ENCODE measurements at places on chromosomes 2 and 18.

DNA sequence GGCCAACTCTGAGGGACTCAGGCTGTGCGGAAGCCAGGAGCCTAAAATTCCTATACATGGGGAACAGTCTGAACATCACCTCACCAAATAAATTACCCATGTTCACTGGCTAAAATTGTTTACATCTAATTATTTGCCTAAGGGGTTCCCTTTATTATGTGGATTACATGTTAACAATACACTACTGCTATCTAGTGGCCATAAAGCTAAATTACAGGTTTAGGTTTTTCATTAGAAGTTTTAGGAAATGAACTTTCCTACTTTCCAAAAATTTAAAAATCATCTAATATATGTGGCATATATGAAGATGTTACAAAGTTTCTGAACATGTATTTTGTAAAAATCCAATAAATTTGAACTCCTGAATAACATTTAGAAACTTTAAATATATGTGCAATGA, 40.3 kb downstream of the PLA2R1 start:
- DNase-seq = no peak

DNA sequence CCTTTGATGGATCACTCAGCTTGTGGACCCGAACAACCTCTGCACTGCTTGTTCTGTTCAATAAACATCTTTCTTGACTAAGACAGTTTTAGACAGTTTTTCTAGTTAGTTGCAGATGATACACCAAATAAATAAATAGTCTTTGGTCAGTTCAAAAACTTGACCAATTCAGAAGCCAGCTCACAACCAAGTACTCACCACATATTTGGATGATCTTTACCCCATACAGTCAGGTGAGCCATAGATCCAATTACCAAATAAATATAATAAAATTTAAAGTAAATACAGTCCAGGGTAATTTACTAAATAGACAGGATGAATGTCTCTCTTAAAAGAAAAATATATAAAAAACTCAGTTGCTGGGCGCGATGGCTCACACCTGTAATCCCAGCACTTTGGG, 18.2 kb downstream of the SCN3A start:
- DNase-seq = no peak

- DNase-seq = no peak
Observed at GRCh38 chr18:5060543-5060942, 136.5 kb downstream of the AKAIN1 start.

GRCh38 chr2:240914645-240915525, 8.7 kb downstream of the CROCC2 start:
- DNase-seq = no peak

GRCh38 chr2:97653473-97653872, 7.6 kb downstream of the COX5B start:
- no peak for DNase-seq

GRCh38 chr18:46554406-46555080, 102.5 kb downstream of the LOXHD1 start:
- no peak for DNase-seq

- DNase-seq = peak; percentile 30
Observed at GRCh38 chr2:105789745-105790460, 45.2 kb downstream of the NCK2 start.

DNA sequence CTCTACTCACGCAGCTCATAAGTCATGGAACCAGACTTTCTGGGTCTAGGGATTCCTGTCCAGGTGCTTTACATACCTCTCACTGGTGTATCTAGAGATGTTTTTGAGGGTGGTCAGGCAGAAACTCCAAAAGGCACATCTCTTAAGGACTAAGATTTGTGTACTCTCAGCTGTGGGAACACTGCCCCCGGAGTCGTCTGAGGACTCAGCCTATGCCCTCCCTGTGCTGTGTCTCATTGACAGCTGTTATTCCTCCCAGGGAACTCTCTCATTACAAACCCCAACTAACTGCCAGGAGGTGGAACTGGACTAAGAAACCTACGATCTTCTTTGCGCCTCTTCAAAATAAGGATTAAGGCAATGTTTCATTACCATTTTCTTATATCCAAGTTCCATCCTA, 293.9 kb upstream of the DLGAP1 start:
- no peak for DNase-seq

GRCh38 chr18:58021504-58021903, 22.5 kb upstream of the NEDD4L start:
- DNase-seq = no peak

- DNase-seq = no peak
Observed at GRCh38 chr18:1541478-1541877, 636.8 kb downstream of the ADCYAP1 start.

GRCh38 chr2:231306791-231307393, 88.6 kb upstream of the B3GNT7 start:
- no peak for DNase-seq

DNA sequence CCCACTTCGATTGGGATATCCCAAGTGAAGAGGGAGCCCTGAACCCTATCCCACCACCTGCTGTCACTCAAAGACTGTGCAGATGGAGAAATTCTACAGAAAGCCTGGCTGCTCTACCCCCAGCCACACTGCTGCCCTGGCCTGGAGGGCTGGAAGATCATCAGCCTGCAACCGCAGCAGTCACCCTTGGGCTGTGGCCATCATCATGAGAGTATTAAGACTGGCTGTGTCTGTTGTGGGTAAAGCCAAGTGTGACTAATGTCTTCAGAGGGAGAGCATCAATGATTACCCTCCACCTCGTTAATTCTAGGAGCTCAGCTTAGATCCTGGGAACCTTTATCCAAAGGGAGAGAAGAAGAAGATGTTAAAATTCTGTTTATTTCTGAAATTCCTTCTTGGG, 221.5 kb downstream of the TFCP2L1 start:
- DNase-seq = no peak

DNA sequence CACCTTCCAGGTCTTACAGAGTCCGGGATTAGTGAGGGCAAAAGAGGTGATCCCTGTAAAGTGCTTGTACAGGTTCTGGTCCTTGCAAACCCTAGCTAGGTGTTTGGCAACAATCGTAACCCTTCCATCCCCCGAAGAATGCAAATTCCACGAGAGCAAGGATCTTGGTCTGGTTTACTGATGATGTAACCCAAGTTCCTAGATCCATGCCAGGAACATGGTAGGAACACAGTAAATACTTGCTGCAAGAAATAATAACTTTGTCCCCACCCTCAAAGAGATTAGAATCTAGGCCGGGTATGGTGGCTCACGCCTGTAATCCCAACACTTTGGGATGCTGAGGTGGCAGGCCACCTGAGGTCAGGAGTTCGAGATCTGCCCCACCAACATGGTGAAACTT, 6.8 kb upstream of the NEU2 start:
- no peak for DNase-seq
